ENCODE measurements at places on chromosomes 7 and 10. TPM values are rescaled to one million over a fixed set of nuclear protein-coding genes. Genes with fewer than 3 reads are reported as not detected.

HOXA9 gene
- 18.8 TPM for total RNA-seq

HOXA10 gene
- total RNA-seq, result 14.2 TPM

NEBL gene
- 30.6 TPM for total RNA-seq

SPDYE11 gene
- total RNA-seq, result 1.7 TPM

AOAH gene
- total RNA-seq, result 2.6 TPM

ASB10 gene
- total RNA-seq, result not detected

PTPRE gene
- 12.8 TPM for total RNA-seq

MYO1G gene
- 6.5 TPM for total RNA-seq

CYP2C8 gene
- total RNA-seq, result 5.1 TPM

SGCE gene
- total RNA-seq, result 136 TPM

NMT2 gene
- 16.9 TPM for total RNA-seq

PPP1R17 gene
- 0.96 TPM for total RNA-seq

CTAGE8 gene
- total RNA-seq, result 17.1 TPM

KCNIP2 gene
- total RNA-seq, result not detected

ZNF727 gene
- 3.1 TPM for total RNA-seq

HUS1 gene
- 9.6 TPM for total RNA-seq

EPDR1 gene
- 13.0 TPM for total RNA-seq

COMMD3 gene
- total RNA-seq, result 33.7 TPM

PTF1A gene
- total RNA-seq, result 7.5 TPM

CRYGN gene
- total RNA-seq, result not detected

ZP3 gene
- total RNA-seq, result not detected

SFTPA2 gene
- 2.6 TPM for total RNA-seq

SMC3 gene
- 32.3 TPM for total RNA-seq

CDK6 gene
- total RNA-seq, result 118 TPM

OR2A42 gene
- 0.48 TPM for total RNA-seq

ATOH7 gene
- total RNA-seq, result not detected

CYP2E1 gene
- 0.72 TPM for total RNA-seq

KIN gene
- total RNA-seq, result 10.1 TPM

LRRC18 gene
- 0.48 TPM for total RNA-seq

SKIDA1 gene
- total RNA-seq, result 10.1 TPM

NFE2L3 gene
- total RNA-seq, result 2.4 TPM

CALML3 gene
- total RNA-seq, result not detected

DNA2 gene
- 9.4 TPM for total RNA-seq

PPA1 gene
- 134 TPM for total RNA-seq

DNMBP gene
- total RNA-seq, result 37.6 TPM

PALS2 gene
- total RNA-seq, result 30.8 TPM

FAM221A gene
- 9.6 TPM for total RNA-seq

CTBP2 gene
- 27.7 TPM for total RNA-seq

All from umbilical cord (tissue), 2 donors.